ENCODE measurements at places on chromosomes 2 and 18. TPM values are rescaled to one million over a fixed set of nuclear protein-coding genes. Genes with fewer than 3 reads are reported as not detected.
A peak's percentile ranks its signal among the peaks of the same experiment; 100 is the strongest.

DNA sequence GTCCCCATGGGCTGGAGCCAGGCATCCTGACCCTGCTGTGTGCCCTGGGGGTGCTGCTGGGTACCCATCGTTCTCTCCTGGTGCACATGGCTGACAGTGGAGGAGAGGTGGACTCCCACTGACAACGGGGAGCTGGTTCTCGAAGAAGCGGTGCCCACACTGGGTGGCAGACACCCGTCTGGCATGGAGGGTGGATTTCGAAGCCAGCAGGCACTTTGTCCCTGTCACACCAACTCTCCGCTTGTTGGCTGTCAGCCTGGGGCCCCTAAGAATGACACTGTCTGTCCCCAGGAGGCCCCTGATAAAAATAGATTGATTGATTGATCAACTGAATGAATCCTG is 55.4 kb downstream of the RTP5 start:
- peak; percentile 14 for DNase-seq

DNA sequence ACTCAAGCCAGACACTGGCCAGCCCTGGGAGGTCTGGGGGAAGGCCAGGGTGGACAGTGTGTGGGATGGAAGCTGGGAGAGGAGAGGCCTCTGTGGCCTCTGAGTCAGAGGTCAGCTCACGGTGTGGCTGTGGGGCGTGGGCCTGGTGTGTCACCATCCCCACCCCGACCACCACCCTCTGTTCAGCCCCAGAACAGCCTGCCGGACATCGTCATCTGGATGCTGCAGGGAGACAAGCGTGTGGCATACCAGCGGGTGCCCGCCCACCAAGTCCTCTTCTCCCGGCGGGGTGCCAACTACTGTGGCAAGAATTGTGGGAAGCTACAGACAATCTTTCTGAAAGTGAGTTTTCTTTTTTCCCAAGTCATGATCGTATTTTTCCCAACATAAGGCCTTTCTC is 110.5 kb downstream of the DYSF start:
- no peak for DNase-seq

DNA sequence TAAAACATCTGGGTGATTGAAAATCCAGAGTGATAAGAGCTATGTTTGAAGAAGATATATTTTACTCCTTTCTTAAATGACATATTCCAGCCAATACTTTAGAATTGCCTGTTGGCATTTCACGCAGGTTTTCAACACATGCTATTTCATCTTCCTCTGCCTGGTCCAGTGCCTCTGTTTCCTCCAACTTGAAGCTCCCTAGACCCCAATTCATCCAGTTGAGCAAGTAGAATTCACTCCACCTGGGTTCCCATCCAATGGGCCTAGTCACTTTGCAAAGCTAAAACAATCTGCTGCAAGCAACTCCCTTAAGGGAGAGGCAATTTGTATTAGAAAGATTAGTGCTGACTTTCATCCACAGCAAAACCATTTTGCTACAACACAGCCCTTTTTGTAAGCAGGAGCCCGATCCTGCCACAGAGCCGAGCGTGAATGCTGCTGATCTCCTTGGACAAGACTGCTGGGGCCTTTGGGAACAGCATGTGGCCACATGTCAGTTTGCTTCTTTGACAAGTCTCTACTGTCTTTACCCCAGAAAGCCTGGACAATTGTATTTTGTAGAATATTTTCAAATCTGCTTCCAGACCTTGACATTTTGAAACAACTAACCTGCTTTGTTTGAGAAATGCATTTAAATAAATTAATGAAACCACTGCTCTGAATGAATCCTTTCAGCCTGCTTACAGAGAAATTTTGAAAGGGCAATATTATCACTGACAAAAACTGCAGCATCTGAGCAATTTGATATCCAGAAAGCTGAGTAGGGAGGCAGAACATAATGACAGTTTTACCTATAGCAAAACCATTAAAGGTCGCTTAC is 259.1 kb downstream of the TDRD15 start:
- no peak for DNase-seq

GRCh38 chr2:238657132-238658053 is 190.5 kb upstream of the TWIST2 start:
- DNase-seq = no peak

GRCh38 chr2:43240766-43241150 is 14.4 kb upstream of the ZFP36L2 start:
- peak; percentile 70 for DNase-seq

DNA sequence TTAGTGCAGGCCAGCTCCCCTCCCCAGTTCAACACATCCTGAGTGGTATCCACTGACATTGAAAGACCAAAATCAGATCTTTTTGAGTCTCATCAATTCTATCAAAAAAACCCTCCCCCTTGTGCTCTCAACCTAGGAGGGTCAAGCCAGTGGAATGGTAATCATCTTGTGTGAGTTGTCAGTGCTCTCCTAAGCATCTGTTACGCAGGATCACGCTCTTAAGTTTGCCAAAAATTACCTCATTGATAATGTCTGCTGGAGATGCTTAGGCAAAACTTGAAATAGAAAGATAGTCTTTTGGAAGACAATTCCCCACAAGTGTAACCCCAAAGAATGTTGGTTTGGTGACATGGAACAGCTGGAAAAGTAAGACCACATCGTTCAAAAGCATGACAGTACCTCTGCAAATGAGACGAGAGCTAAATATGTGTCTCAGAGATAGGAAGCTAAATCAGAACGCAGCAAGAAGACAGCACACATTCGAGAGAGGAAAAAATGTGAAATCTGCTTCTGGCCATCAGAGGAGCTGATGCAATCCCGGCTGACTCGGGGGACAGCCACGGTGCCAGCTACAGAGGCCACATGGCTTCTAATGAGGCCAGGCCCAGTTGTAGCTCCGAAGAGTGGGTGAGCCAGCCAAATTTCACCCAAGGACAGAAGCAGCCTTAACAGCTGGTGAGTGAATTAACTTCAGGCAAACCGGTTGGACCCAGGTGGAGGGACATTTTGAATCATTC is 753.9 kb downstream of the RNF144A start:
- peak; percentile 68 for DNase-seq

RESP18 gene
- not detected for total RNA-seq

ERFE gene
- not detected for total RNA-seq

DNA sequence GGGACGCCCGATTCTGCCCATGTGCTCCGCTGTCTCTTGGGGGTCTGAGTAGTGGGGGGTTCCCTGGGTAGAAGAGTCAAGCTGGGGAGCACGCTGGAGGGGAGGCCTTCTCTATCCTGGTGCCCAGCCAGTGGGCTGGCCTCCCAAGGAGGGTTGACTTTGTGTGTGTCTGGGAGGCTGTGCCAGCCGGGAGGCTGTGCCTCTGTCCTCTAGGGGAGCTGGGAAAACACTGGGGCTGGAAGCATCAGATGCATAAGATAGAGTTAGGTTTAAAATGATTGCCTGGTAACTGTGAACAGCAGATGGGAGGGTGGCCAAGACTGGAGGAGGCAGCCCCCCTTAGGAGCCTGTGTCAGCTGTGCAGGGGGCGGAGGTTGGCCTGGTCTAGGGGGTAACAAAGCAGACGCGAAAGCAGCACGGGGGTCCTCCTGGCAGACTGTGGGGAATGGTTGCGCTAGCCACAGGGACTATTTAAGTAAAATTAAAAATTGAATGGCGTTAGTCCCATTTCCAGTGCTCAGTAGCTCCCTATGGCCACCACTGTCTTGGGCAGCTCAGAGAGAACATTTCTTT is 1.3 kb downstream of the ING5 start:
- DNase-seq = no peak

CCDC93 gene
- total RNA-seq = 41.3 TPM

Data from adrenal gland (tissue), 19 donors.